ENCODE measurements at places on chromosomes 6 and 20.

DNA sequence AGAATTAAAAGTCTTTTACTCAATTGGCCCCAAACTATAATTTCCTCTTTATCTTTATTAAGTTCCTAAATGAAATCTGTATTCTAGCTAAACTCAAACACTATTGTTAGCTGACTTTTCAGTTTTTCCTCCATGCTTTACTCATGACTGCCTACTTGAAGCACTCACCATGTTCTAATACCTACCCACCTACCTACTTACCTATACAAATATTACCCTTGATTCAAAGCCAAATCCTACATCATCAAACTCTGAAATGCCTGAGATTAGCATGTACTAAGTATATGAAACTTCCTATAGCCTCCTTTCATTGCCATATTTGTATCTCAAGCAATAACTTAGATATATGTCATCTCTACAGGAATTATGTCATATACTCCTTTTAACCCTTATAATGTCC lies 259.7 kb downstream of the HDGFL1 start:
- no peak for DNase-seq

DNA sequence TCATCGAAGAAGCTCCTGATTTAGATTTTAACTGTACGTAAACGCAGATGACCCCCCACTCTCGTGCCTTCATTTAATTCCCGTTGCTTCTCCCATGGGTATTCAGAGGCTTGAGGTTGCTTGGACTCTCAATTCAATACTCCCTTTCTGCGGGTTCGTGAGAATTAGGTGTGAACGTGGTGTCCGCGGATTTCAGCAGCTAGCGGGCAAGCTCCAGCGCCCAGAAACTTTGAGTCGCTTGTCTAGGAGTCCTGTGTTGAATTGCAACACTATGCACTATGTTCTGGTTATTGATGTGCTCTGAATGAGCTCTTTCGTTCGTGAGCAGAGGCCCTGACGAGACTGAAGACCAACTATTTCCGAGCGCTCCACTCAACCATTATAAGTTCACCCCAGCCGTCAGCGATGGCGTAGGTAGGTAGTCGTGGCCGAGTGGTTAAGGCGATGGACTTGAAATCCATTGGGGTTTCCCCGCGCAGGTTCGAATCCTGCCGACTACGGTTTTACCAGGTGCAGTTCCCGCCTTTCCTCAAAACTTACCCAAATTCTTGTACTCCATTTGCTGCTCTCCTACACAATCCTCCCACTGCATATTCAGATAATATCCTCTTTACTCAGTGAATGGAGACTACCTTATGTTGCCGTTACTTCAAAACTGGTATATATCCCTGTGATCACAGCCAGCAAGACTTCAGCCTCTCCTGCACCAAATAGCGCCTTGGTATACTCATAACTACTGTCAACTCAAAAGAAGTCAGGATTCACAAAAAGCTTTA lies 72.6 kb upstream of the ZNF184 start:
- peak; percentile 28 for DNase-seq

DNA sequence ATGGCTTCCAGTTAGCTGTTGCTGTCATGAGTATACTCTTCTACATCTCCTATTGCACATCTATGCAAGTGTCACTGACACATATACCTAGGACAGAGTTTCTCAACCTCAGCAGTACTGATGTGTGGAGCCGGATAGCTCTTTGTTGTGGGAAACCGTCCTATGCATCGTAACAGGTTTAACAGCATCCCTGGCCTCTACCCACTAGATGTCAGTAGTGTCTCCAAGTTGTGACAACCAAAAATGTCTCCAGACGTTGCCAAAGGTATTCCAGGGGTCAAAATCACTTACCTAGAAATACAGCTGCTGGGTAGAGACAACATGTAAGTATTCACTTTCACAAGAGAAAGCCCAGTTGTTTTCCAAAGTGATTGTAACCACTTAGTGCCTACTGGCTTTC lies 637.6 kb downstream of the RNF144B start:
- DNase-seq, result no peak

- no peak for DNase-seq
These were observed 40.6 kb downstream of the LYRM2 start for GRCh38 chr6:89597988-89598387.

- DNase-seq, result no peak
These were observed 3.4 kb downstream of the BAK1 start for GRCh38 chr6:33576668-33577067.

DNA sequence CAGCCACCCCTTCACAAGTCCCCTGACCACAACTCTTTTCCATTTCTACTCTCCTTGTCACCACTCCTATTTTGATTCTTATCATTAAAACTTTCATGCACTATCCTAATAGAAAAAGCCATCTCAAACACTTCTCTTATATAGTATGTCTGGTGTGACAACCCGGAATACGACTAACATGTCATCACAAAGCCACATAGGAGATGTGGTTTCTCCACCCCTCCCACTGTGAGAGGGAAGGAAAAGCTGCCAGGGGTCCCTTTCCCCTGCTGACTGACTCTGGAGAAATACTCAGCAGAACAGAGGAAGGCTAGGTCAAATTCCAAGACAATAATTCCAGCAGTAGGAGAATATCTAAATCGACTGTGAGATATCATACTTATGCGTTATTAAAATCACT lies 193.0 kb upstream of the KCNK16 start:
- no peak for DNase-seq

DNA sequence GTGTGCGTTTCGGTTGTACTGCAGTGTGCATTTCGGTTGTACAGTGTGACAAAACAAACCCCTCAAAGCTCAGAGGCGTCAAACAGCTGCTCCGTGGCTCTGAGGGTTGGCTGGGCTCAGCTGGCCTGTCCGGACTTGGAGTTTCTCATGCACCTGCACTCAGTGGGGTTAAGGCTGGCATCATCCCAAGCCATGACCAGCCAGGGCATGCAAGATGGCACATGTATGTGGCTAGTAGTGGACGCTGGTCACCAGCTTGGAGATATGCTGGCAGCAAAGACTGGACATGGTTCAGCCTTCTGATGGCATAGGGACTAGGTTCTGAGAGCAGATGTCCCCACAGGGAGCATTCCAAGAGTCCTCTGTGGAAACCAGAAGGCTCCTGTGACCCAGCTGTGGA lies 187.2 kb downstream of the CDH4 start:
- no peak for DNase-seq

GRCh38 chr6:11705069-11705468 lies 73.5 kb downstream of the ADTRP start:
- no peak for DNase-seq

DNA sequence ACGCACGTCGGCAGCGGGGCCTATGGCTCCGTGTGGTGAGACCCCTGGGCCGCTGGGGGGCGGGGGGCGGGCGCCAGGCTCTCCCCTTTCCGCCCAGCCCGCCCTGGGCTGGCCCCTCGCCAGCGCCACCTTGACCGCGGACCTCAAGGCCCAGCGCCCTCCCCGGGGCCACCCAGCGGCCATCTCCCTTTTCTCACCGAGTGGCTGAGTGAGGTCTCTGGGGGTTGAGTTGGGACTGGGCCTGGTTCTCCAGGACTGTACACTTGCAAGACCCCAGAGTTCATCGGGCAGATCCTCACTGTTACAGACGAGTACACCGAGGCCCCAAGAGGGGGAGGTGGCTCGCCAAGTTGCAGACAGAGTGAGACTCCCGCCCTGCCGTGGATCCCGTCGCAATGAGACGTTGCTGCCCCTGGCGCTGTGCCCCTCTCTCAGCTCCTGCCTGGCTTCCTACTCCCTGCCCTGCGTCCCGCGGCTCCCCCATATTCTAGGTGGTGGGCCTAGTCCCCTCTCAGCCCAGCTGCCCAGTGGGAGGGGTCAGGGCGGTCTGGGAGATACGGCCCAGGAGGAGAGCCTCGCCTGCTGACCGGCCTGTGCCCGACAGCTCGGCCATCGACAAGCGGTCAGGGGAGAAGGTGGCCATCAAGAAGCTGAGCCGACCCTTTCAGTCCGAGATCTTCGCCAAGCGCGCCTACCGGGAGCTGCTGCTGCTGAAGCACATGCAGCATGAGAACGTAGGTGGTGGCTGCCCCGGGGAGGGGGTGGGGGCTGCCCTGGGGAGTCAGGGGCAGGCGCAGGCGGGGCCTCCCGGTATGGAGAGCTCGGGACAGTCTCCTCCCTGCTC lies 576 bp downstream of the MAPK13 start:
- peak; percentile 52 for DNase-seq

GRCh38 chr6:73109659-73110058 lies 115.6 kb downstream of the KHDC1L start:
- DNase-seq, result no peak

- no peak for DNase-seq
These were observed 149.8 kb downstream of the EYS start for GRCh38 chr6:65557224-65557623.

DNA sequence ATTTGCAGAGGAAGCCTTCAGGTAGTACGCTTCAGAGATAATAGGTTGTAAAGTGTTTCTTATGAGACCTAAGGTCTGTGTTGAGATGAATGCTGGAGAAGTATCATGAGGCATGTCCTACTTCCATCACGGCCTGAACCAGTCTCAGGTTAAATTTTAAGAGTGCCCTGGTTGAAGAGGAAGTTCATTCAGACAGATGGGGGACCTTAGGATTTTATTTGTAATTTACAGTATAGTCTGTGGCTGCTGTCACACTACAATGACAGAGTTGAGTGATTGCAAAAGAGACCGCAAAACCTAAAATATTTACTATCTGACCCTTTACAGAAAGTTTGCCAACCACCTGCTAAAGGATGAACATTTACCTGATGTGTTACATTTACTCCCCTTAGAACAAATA lies 70.9 kb downstream of the UST start:
- no peak for DNase-seq

GRCh38 chr6:105804424-105804823 lies 281.7 kb upstream of the PRDM1 start:
- DNase-seq, result no peak

DNA sequence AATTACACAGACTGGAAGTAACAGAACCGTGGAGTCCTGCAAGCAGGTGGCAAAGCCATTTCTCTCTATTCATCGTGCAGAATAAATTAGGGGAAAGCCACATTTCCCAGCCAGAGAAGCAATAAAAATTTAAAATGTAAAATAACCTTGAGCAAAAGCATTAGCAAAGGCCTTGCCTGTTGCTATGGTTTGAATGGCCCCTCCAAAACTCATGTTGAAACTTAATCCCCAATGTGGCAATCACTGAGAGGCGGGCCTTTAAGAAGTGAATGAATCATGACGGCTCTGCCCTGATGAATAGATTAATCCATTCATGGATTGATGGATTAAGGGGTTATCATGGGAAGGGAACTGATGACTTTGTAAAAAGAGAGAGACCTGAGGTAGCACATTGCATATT lies 679.0 kb downstream of the PTPRT start:
- no peak for DNase-seq

DNA sequence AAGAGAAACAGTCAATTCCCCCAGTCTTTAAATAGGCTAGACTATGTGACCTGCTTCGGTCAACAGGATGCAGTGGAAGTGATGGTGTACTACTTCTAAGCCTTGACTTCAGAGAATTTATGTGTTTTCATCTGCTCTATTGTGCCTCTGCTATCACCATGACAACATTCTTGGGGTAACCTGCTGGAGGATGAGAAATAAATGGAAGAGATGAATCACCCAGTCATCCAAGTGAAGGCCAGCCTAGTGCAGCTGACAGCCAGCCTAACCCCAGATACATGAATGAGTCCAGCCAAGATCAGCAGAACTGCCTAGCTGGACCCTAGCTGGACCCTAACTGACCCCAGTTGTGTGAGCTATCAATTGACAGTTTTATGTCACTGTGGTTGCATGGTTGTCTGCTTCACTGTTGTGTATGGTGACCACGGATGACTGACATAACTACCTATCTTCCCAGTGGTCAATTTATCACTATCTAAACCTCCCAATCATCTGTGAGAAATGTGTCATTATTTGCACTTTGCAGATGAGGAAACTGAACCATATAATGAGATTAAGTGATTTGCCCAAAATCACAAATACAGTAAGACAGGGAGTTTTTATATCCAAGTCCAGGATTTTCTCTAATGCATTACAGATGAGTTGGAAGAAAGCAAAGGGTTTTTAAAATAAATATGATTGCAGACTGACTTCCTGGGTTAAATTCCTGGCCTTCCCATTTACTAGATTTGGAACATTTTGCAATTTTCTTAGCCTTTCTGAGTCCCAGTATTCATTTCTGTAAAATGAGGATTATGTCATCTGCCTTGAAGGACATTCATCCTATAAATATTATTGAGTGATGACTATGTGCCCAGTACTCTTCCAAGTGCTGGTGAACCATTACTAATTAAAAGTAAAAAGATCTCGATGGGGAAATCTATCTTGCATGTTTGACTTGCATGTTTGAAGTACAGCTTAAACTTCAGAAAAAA lies 136.4 kb upstream of the PLCB4 start:
- no peak for DNase-seq

- no peak for DNase-seq
These were observed 374.6 kb upstream of the SYNCRIP start for GRCh38 chr6:86017236-86017635.

- no peak for DNase-seq
These were observed 753 bp downstream of the RSPH9 start for GRCh38 chr6:43645613-43645964.

DNA sequence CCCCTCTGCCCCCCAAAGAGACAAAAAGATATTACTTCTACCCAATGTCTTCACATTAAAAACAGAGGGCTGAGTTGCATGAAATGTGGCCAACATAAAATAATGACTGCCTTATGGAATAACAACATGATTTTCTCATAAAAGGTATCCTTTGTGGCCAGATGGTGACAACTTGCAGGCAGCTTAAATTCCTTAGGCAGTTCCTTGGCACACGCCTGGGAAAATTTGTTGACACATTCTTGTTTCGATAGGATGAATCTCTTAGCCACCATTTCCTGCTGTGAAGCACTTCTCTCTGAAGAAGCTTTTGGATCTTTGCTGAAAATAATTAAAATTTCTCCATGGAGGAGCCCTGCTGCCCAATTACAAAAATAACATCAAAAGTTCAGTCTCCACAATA lies 109.0 kb upstream of the COL21A1 start:
- DNase-seq, result no peak

DNA sequence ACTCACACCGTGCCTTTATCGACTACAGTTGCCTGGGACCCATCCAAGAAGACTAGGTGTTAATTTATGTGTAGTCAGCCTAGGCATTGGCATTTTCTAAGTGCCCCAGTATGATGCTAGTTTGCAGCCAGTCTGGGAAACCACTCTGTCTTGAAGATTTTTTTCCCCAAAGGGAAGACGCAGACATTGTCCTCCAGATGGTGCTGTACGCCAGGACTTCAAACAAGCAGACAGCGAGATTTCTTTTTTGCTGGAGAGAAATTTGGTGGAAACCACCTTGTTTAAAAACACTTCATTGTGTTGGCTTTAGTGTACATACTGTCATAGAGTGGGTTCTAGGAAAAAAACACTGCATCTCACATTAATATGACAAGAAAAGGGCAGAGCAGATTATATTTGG lies 30.0 kb downstream of the ALDH5A1 start:
- no peak for DNase-seq

DNA sequence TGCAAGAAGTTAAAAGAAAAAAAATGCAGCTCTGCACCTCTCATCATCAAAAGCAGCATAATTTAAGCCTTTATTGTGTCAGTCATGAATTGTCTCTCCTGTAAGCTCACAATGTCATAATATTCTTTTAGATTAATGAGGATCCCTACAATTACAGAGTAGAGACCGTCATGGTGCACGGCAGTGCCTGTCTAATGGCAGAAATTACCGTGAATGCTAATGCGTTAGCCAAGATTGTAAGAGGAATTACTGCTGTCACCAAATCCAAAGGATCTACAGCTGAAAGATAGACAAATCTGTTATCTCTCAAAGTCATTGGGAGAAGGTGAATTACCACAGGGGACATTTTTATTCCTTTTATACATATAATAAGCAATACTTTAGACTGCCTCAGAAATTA lies 631.6 kb upstream of the NRSN1 start:
- DNase-seq, result no peak

- no peak for DNase-seq
These were observed 476.9 kb downstream of the KHDRBS2 start for GRCh38 chr6:61809004-61809595.

- DNase-seq, result no peak
These were observed 395.0 kb downstream of the SMOC2 start for GRCh38 chr6:168835991-168836390.

All from stimulated activated CD8-positive, alpha-beta memory T cell treated with anti-CD3 and anti-CD28 coated beads, Interleukin-4, amount 100 ng/mL, for 24 hours (primary cell).